GM23338 (cell line): ENCODE measurements at places on chromosomes 11 and 22. TPM values are rescaled to one million over a fixed set of nuclear protein-coding genes. Genes with fewer than 3 reads are reported as not detected.

The TIMM8B gene
- polyA plus RNA-seq, result 251 and 281 TPM in 2 replicates

The APOBEC3F gene
- polyA plus RNA-seq, result 3.4 and 3.5 TPM in 2 replicates

The SLC22A25 gene
- not detected in 2 replicates for polyA plus RNA-seq

The C11orf58 gene
- polyA plus RNA-seq, result 248 and 280 TPM in 2 replicates

The PNPLA2 gene
- 31.1 and 32.3 TPM in 2 replicates for polyA plus RNA-seq

The PLAAT4 gene
- polyA plus RNA-seq, result 4.6 and 5.0 TPM in 2 replicates

The SLC37A4 gene
- 20.0 and 23.4 TPM in 2 replicates for polyA plus RNA-seq

The CARD18 gene
- polyA plus RNA-seq, result not detected in 2 replicates

The TIMP3 gene
- polyA plus RNA-seq, result 3.5 and 4.3 TPM in 2 replicates

The OR5B21 gene
- not detected in 2 replicates for polyA plus RNA-seq

The POU2AF2 gene
- not detected in 2 replicates for polyA plus RNA-seq

The CD3G gene
- not detected in 2 replicates for polyA plus RNA-seq

The UCP3 gene
- polyA plus RNA-seq, result 0.21 and 0.40 TPM in 2 replicates

The WNT7B gene
- 0.17 TPM in 1 of 2 replicates, not detected in the other for polyA plus RNA-seq

The NDUFV1 gene
- 98.6 and 104 TPM in 2 replicates for polyA plus RNA-seq

The C11orf68 gene
- polyA plus RNA-seq, result 16.8 and 18.6 TPM in 2 replicates

The RPS25 gene
- polyA plus RNA-seq, result 3,622 and 3,632 TPM in 2 replicates

The H19 gene
- 0.86 and 1.2 TPM in 2 replicates for polyA plus RNA-seq

The GLYATL1B gene
- polyA plus RNA-seq, result 0.27 TPM in 1 of 2 replicates, not detected in the other

The ARL14EP gene
- polyA plus RNA-seq, result 54.1 and 62.0 TPM in 2 replicates

The TECTA gene
- polyA plus RNA-seq, result 0.24 and 0.34 TPM in 2 replicates

The GSTT2 gene
- polyA plus RNA-seq, result 0.44 and 1.3 TPM in 2 replicates
